ENCODE measurements at places on chromosomes 1 and 21.

DNA sequence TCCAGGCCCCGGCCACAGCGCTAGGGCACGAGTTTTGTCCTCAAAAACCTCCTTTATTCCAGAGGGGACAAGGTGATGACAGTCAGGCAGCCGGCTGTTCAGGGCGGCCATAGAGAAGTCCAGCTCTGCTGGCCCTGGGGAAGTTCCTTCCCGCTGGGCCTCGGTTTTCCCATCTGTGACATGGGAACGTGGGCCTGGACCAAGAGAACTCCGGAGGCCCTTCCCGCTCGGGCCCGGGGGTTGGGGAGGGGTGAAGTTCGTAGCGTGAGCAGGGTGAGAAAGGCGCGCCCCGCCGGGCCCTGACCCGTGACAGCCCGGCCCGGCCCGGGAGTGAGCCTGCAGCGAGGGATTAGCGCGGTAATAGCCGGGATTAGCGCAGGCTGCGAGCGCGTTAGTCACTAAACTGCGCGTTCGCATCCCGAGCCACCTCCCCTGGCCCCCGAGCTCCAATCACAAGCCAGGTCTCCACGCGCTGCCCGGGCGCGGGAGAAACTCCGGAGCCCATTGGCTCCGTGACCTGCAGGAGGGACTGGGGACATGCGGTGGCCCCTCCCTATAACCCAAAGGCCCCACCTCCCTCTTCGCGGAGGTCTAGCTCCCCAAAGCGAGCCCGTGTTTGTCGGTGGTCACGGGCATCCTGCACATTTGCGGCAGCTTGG, 29.8 kb upstream of the PADI2 start:
- no peak for DNase-seq

DNA sequence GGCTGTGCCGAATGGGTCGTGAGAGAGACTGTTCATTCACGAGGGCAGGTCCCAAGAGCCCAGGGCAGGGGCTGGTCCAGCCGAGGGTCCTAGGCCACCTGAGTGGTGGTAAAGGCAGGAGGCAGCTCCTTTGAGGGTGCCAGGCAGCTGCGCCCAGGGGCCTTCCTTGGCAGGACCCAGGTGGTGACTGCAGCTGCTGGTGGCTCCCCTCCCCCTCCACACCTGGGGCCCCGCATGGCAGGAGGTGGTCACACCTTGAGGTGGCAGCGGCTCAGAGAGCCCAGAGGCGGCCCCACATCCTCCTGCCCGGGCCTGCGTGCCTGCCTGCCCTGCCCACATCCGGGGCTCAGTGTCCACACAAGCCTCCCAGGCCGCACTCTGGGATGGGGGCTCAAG, 9.8 kb upstream of the PLCH2 start:
- DNase-seq, result peak; percentile 65

DNA sequence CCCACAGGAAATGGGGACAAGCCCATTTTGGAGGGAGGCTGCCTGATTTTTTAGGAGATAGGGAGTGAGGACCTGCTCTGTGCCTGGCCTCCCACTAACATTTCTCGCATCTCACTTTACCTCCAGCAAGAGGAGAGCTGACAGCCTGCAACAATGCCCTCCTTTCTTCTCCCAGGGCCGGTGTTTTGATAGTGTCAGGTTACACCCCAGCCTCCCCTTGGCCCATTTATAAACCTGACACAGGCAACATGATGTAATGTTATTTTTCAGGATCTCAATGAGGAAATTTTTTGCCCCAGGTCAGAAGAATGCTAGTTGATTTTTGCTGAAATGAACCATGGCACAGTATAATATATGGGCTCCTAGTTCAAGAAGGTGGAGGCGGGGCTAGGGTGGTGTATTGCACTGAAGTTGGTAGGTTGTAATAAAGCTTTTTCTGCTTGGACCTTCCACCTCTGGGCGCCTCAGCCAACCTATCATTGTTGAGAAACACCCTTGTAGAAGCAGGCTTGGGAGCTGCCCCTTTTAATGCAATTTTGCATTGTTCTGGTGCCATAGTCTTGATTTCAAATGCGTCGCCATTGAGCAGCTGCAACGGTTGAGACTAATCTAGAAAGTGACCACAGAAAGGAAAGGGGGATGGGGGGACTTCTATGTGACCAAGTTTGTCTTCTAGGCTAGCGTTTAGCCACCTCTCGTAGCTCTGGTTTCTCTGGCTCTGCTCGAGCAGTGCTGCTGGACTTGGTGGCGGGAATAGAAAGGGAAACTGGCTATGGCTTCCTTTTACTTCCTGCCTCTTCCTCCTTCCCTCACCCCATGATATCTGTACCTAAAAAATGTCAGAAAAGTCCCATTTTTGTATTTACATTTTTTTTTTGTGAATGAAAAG, 53.0 kb downstream of the PBX1 start:
- peak; percentile 76 for DNase-seq

DNA sequence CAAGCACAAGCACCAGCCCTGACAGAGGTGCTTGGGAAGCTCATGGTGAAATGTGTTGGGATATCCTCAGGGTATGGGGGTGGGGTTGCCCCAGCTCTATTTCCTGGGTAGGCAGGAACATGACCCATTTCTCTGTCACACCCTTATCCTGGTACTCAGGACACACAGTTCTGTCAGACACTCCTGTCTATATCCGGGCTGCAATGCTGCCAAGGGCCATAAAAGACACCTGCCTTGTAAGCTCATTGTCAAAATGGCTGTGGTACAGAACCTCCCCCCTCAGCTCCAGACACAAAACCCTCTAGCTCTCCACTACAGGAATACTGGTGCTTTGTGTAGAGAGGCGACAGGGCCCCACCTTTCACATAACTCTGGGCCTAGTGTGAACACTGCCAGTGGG, 636.7 kb downstream of the PLA2G4A start:
- no peak for DNase-seq

DNA sequence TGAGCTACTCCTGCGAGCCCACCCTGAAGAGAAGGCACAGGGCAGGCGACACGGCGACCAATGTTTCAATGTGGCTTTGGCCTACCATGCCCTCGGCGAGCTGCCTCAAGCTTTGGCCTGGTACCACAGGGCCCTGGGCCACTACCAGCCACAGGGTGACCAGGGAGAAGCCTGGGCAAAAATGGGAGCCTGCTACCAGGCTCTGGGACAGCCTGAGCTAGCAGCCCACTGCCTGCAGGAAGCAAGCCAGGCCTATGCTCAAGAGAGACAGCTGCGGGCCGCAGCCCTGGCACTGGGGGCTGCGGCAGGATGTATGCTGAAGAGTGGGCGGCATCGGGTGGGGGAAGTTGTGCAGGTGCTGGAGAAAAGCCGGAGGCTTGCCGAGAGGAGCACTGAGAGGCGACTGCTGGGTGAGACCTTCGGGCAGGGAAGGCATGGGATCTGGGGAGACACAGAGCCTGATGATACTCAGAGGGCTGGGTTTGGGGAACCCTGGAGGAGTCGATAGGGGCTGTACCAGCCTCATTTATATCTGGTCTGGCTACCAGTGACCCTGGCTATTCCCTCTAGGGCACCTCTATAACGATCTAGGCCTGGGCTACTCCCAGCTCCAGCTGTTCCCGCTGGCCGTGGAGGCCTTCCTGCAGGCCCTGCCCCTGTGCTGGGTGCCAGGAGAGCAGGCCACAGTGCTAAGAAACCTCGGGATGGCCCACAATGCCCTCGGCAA, 2.3 kb downstream of the TTC24 start:
- no peak for DNase-seq

DNA sequence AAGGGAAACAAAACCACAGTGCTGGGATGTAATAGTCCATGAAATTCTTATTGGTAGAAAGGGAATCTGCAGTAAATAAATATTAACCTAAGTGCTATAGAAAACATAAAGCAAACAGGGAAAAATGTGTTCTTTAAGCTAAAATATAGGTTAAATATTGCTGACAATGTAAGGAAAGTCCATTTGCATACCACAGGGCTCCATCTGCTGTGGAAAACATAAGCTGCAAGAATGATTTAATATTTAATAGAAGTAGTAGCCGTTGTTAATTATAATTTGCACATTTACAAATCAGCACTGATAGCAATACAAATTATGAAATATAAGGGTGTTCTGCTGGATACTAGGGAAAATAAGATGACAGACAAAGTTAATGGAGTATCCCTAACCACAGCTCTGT, 444.9 kb upstream of the PKN2 start:
- no peak for DNase-seq

GRCh38 chr1:48608882-48609281, 136.9 kb upstream of the SPATA6 start:
- DNase-seq, result no peak

- DNase-seq, result no peak
Observed at GRCh38 chr1:203311368-203312301, 6.3 kb downstream of the BTG2 start.

Data from NCI-H2171 (cell line).